AG10803 (cell line): ENCODE measurements at places on chromosomes 7 and 10.
A peak's percentile ranks its signal among the peaks of the same experiment; 100 is the strongest.

DNA sequence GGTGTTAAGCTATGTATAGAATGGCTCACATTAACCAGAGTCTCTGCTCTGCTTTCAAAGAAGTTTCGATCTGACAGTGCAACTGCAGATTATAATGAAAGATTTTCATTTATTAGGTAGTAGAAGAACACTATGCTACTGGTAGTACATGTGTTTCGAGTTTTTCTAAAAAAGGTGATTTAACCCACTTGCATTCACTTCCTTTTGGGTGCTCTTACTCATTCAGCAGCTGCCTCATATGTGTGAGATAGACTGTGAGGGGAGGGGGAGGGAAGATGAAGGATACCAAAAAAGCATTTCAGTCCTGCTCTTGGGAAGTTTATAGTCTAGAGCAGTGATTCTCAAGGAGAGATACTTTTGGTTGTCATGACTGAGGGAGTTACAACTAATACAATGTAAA is 20.4 kb downstream of the PLEKHA8 start:
- DNase-seq, result no peak

DNA sequence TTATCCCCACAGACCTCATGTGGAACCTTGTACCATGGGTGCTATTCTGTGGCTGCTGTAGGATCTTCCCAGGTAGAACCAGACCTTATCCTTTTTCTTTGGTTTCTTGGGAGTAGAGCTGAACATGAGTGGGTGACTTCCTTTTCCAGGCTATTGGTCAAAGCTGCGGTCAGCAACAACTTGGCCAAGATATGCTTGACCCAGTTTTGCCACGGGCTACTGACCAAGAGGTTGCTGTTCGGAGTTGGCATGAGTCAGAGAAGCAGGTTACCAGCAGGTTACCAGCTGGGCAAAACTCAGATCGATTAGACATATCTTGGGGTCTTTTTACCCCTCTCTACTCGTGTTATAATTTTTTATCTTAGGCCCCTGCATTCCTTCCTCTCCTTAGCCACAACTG is 36.7 kb upstream of the HDAC9 start:
- peak; percentile 13 for DNase-seq

DNA sequence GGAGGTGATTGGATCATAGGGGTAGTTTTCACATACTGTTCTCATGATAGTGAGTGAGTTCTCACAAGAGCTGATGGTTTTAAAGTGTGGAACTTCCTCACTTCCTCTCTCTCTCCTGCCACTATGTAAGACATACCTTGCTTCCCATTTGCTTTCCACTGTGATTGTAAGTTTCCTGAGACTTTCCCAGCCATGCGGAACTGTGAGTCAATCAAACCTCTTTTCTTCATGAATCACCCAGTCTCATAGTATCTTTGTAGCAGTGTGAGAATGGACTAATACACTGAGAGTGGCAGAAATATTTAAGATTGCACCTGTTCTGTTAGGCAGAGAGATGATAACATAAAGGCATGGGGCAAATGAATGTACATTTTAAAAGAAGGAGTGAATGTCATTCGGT is 507.8 kb downstream of the SORCS3 start:
- DNase-seq, result no peak

- DNase-seq, result peak; percentile 21
These were observed 72.4 kb upstream of the LOXL4 start for GRCh38 chr10:98340261-98340939.

- DNase-seq, result no peak
These were observed 250.5 kb downstream of the NSUN6 start for GRCh38 chr10:18400906-18401245.

DNA sequence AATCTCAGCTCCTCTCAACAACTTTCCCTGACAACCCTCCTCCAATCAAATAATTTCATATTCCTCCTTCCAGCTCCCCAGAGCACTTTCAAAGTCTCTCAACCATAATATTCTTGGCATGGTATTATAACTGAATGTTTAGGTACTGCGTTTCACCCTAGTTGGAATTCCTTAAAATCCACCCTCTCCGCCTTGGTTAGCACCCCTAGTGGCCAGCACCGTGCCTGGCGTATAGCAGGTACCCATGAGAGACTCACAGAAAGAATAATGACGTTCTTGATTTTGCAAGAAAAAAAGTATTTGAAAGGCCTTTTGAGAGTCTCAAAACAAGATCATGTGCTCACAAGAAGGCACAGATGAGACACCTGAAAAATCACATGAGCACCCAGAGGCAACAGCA is 50.9 kb downstream of the GLI3 start:
- DNase-seq, result no peak
